ENCODE measurements at places on chromosomes 16 and 17.

DNA sequence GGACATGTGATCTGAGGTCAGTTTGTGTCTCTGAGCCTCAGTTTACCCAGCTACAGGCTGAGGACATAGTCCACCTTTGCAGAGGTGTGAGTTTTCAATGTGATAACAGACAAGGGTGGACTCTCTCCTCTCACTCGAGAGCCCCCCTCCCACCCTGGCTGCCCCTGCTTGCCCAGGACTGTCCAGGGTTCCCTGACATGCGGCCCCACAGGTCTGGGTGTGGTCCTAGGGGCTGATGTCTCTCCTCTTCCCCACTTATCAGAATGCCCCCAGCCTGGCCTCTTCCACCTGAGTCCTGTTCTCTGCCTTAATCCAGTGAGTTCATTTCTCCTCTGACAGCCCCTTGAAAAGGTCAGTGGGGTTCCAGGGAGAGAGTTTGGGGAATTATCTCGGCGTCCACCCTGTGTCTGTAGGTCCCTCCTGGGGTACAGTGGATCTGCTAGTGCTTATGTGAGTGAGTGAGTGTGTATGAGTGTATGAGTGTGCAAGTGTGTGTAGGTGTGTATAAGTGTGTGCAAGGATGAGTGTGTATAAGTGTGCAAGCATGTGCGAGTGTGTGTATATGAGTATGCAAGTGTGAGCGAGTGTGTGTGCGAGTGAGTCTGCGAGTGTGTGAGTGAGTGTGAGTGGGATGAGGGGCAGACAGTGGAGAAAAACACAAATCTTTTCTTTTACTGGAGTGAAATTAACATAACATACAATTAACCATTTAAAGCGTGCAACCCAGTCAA lies 175.0 kb downstream of the IRF8 start:
- DNase-seq: no peak

- DNase-seq: no peak
These were observed 1508.2 kb downstream of the CDH11 start for GRCh38 chr16:63613701-63614100.

GRCh38 chr17:33175562-33175961 lies 117.5 kb downstream of the ASIC2 start:
- DNase-seq: no peak

GRCh38 chr16:54690710-54691109 lies 240.0 kb upstream of the IRX5 start:
- DNase-seq: no peak

- no peak for DNase-seq
These were observed 20.7 kb upstream of the BCAR1 start for GRCh38 chr16:75272097-75272551.

GRCh38 chr17:4161192-4161966 lies 18.4 kb downstream of the CYB5D2 start:
- no peak for DNase-seq

- no peak for DNase-seq
These were observed 37.2 kb downstream of the CDK5R1 start for GRCh38 chr17:32523827-32524552.

GRCh38 chr17:8069587-8069860 lies 18.0 kb downstream of the ALOX12B start:
- DNase-seq: no peak

DNA sequence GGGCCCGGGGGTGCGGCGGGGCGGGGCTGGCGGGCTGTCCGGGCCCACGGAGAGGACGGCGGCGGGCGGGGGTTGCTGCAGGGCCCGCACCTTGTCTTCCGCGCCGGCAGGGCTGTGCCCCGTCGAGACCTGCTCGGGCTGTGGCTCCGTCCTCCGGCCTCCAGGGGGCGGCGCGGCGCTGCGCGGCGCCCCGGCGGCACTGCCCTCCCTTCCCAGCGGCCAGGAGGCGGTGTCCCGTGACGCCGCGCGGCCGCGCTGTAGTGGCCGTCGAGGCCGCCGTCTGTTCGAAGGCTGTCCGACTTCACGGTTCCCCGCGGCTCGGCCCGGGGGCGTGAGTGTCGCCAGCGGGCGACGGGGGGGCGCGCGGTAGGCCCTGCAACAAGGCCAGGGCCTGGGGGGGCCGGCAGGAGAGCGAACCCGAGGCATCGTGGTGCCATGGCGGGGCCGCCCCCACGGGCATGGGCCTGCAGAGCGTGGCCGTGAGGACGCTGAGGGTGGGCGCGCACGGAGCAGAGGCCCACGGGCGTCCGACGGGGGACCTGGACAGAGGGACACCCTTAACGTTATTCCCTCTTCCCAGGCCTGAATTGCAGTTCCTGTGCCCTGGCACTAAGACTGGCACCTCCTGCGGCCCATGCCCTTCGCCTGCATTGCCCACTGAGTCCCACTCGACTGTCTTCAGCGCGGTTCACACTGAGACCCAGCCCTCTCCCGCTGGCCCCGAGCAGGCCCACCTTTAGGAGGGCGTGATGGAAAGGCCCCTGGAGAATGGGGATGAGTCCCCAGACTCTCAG lies at the start of gene PLEKHG4:
Gene PLEKHG4, plus strand, starts transcription at position 237 of the 794 bp plus-strand sequence. Its CDS starts 513 bp downstream, at position 750.
- peak; percentile 70 for DNase-seq

GRCh38 chr16:15523939-15524338 lies 89.6 kb downstream of the BMERB1 start:
- no peak for DNase-seq

GRCh38 chr16:48372744-48373143 lies 12.5 kb downstream of the SIAH1 start:
- no peak for DNase-seq

- DNase-seq: no peak
These were observed 3.4 kb downstream of the MT1G start for GRCh38 chr16:56664506-56664905.

DNA sequence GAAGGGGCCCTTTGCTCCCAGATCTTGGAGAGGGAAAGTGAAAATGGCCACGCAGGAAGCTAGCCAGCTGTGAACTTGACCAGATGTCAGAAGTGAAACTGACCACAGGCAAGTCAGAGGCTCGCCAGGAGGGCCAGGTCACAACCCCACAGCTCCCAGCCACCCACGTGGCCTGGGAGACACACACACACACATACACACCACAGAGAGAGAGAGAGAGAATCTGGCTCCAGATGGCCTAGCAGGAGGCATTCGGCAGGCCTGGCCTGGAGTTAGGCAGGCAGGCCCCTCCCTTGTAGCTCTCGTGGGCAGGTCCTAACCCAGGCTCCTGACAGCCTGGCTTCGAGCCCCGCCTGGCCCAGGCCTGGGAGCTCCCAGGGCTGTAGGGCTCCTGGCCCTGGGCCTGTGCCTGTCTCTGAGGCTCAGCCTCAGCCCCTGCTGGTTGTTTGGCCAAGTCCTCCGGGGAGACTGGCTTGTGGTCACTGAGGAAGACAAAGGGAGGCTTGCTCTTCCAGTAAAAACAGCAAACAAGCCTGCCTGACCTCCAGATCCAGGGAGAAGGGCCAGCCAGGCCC lies 20.2 kb downstream of the NGFR start:
- no peak for DNase-seq

DNA sequence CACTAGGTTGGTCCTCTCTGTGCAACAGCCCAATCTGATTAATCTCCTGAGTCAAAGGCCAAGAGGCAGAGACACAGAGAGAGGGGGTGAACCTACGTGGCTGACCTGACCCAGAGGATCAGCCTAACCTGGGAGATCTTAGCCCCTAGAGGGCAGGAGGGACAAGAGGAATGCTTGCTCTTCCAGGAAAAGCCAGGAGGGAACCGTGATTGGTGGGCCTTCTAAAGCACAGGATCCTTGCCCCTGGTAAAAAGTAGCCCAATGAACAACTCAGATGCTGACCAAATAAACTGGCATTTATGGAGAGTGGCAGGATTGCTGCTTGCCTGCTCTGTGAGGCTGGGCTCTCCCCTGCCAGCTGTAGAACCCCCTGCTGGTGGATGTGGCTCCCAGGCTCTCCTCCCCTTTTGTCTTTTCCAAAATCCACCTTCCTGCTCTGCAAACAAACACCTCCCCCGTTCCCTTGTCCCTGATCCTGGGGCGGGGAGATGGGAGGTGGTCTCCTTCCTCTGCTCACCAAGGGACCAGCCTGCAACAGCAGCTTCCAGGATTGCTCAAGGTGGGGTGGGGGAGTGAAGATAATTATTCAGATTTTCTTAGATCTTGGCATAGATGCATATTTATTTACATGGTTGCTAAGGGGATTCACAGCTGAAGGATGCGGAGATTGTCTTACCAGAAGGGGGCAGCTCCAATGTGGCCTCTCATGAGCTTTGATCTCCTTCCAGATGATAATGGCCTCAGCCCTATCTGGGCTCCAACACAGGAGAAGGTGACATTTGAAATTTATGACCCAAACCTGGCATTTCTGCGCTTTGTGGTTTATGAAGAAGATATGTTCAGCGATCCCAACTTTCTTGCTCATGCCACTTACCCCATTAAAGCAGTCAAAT lies 71.9 kb downstream of the SDR42E1 start:
- no peak for DNase-seq

GRCh38 chr17:5211458-5211857 lies 19.8 kb upstream of the ZNF594 start:
- no peak for DNase-seq

Data from activated CD4-positive, alpha-beta T cell treated with anti-CD3 and anti-CD28 coated beads for 24 hours (primary cell).